ENCODE measurements at places on chromosomes 13 and 19. TPM values are rescaled to one million over a fixed set of nuclear protein-coding genes. Genes with fewer than 3 reads are reported as not detected.
A peak's percentile ranks its signal among the peaks of the same experiment; 100 is the strongest.

The IGFL1 gene
- total RNA-seq = not detected

The ZNF571 gene
- total RNA-seq = 4.1 TPM

The ADAMTS10 gene
- 25.7 TPM for total RNA-seq

- DNase-seq = no peak
These were observed 16.3 kb downstream of the SGTA start for GRCh38 chr19:2766594-2767372.

- no peak for DNase-seq
These were observed 123.1 kb upstream of the HTR2A start for GRCh38 chr13:47019977-47020376.

The ZNF14 gene
- 7.1 TPM for total RNA-seq

GRCh38 chr19:13881692-13882418 lies 4.9 kb downstream of the NANOS3 start:
- no peak for DNase-seq

DNA sequence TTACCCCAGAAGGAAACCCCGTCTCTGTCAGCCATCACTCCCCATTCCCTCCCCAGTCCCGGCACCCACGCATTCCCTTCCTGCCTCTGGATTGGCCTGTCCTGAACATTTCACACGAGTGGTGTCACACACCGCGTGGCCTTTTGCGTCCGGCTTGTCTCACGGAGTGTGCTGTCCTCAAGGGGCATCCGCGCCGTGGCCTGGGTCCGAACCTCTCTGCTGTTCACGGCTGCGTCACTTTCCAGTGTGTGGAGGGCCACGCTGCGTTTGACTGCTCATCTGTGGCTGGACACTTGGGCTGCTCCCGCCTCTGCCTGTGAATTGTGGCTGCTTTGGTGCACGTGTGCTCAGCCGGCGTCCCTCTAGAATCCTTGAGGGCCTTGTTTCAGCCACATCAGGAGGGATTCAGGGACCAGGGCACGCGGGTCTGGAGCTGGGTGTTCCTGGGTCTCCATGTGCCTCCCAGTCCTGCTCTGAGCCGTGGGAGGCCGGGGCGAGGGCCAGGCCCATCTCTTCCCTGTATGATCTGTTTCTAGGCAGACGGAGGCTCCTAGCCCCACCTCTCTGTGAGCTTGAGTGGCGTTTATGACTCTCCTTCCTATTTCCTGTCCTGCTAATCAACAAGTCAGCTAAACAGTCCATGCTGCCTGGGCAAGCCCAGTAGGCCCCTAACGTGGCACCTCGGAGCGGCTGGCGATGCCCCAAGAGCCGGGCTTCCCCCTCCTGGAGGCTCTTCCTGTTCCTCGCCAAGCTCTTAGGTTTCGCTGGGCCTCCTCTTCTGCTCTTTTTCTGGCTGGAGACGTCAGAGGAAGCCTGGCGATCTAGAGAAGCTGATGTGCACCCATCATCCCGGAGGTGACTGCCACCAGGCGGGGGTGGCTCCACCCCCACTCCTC lies 8.1 kb downstream of the STK11 start:
- no peak for DNase-seq

DNA sequence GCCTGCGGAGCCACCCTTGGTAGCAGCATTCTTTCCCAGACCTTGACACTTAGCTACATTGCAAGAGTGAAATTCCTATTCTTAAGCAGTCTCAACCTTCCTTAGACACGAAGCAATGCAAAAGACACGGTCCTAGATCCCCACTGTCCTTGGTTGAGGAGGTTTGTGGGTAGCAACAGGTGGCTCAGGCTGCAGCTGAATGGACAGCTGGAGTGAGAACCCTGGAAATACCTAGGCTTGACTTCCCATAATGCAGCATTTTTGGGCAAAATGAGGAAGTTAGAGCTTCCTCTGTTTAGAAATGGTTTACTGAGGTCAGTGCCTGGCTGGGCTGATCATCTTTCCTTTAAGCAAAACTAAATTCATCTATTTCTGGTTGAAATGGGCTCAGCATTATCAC lies 296.6 kb downstream of the RFC3 start:
- DNase-seq = no peak

DNA sequence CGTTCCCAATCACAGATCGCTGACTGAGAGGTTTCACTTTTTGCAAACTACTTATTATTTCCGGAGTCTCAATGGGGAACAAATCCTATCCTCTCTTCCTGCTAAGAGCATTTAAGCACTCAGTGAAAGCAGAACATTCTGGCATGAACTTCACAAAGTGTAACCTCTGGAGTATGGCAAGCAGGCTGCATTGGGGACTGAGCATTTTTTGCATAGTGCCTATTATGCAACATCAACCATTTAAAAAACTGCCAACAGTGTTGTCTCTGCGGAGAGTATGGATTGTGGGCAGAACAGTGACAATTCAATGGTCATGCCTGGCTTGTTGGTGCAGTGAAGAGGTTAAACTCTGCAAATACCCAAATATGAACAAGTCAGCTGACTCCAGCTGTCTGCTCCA lies 484.6 kb downstream of the OLFM4 start:
- no peak for DNase-seq

- no peak for DNase-seq
These were observed 182.2 kb downstream of the KDM4B start for GRCh38 chr19:5150902-5151741.

The ZBTB32 gene
- total RNA-seq = not detected

DNA sequence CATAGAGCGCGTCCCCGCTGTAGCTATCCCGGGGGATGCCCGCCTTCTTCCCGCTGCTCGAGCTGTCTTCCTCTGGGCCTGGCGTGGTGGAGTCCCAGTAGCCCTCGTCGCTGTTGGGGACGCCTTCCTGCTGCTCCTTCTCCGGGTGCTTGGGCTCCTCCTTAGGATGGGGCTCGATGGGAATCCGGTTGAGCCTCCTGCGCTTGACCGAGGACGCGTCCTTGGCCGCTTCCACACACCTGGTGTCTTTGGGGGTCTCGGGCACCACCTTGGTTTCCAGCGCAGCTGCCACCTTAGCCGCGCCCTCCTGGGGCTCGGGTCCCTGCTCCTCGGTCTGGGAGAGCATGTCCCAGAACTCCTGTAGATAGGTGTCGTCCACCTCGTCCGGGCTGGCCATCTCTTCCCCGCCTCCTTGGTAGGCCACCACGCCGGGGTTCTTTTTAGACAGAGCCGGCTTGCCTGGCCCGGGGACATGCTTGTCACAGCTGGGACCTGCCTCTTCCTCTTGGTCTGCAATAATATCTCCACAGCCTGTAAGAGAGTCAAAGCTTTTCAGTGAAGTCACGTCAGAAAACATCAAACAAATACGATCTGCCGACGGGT lies 2.0 kb downstream of the AMER2 start:
- DNase-seq = peak; percentile 78

DNA sequence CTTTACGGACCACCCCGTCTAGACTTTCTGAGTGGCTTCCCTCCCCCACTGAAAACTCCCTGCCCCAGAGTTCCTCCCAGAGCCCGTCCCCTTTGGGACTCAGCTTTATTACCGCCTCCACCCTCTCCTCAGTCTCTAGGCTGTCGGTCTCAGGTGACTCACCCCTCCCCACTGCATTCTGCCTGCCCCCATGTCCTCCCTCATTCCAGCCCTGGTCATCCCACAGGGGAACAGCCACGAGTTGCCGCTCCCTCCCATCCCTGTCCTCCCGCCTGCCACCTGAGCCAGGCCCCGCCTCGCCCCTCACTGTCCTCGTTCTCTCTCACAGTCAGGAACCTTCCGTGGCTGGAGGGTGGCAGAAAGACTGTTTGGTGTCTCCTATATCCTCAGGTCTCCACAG lies 57.3 kb downstream of the SMARCA4 start:
- no peak for DNase-seq

DNA sequence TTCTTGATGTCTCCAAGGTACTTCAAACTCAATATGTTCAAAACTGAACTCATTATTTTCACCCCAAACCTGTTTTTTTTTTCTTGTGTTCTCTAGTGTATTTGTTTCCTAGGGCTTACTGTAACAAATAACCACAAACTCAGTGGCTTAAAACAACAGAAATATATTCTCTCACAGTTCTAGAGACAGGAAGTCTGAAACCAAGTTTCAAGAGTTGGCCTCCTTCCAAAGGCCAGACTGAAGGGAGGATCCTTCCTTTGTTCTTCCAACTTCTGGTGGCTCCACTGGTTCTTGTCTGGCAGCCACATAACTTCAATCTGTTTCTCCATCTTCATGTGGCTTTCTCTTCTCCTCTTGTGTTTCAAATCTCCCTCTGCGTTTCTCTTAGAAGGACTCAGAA lies 62.0 kb upstream of the PDCD5 start:
- peak; percentile 2 for DNase-seq

- DNase-seq = no peak
These were observed 21.6 kb downstream of the SERPINE3 start for GRCh38 chr13:51361106-51361505.

DNA sequence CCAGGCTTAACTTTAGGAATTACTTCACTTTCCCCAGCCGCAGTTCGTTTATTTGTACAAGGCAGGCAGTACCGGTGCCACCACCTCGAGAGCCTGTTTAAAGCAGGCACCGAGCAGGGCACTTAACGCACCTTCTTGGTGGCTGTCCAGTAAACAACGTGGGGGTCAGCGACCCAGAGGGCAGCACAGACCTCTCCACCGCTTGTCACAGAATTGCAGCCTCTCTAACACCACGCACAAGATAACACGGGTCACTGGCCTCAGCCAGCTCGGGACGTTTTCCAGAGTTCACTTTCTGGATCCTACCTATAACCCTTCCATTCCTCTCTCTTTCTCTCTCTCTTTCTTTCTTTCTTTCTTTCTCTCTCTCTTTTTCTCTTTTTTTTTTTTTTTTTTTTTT lies 16.8 kb upstream of the ELAVL1 start:
- DNase-seq = no peak

DNA sequence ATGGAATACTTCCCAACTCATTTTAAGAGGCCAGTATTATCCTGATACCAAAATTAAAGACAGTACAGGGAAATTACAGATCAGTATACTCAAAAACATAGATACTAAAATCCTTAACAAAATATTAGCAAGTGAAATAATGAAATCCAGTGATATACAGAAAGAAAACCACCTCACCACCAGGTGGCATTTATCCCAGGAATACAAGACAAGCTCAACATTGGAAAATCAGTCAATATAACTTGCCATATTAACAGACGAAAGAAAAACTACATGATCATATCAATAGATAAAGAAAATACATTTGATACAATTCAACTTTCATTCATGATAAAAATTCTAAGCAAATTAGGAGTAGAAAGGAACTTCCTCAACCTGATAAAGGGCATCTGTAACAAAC lies 6.7 kb upstream of the GNA15 start:
- DNase-seq = no peak

The ZMYM2 gene
- 36.8 TPM for total RNA-seq

DNA sequence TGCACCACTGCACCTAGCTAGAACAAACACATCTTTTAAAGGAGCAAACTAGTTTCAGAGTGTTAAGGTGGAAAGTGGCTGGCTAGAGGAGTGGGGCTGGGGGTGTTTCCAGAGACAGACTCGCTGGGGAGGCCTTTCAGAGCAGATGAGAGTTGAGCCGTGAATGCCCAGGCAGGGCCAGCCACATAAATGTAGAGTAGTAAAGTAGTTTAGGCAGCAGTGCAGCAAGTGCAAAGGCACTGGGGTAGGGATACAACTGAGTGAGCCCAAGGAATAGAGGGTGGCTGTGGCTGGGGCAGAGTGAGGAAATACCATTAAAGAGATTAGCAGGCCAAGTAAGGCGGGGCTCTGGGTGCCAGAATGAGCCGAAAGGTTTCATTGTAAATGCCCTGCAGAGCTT lies 72.0 kb downstream of the ALOX5AP start:
- DNase-seq = no peak

The RNF17 gene
- not detected for total RNA-seq

GRCh38 chr13:82758044-82758443 lies 1124.2 kb downstream of the SLITRK1 start:
- no peak for DNase-seq

- DNase-seq = no peak
These were observed 16.9 kb upstream of the CYP2S1 start for GRCh38 chr19:41175801-41176777.

- no peak for DNase-seq
These were observed 48.1 kb downstream of the MPHOSPH8 start for GRCh38 chr13:19681517-19681916.

- DNase-seq = no peak
These were observed 7.9 kb upstream of the ADPRHL1 start for GRCh38 chr13:113461022-113461751.

GRCh38 chr19:7678971-7679751 lies 1.5 kb upstream of the TRAPPC5 start:
- no peak for DNase-seq

GRCh38 chr19:3107658-3108057 lies 13.5 kb downstream of the GNA11 start:
- no peak for DNase-seq

The RPS15 gene
- 1,374 TPM for total RNA-seq

DNA sequence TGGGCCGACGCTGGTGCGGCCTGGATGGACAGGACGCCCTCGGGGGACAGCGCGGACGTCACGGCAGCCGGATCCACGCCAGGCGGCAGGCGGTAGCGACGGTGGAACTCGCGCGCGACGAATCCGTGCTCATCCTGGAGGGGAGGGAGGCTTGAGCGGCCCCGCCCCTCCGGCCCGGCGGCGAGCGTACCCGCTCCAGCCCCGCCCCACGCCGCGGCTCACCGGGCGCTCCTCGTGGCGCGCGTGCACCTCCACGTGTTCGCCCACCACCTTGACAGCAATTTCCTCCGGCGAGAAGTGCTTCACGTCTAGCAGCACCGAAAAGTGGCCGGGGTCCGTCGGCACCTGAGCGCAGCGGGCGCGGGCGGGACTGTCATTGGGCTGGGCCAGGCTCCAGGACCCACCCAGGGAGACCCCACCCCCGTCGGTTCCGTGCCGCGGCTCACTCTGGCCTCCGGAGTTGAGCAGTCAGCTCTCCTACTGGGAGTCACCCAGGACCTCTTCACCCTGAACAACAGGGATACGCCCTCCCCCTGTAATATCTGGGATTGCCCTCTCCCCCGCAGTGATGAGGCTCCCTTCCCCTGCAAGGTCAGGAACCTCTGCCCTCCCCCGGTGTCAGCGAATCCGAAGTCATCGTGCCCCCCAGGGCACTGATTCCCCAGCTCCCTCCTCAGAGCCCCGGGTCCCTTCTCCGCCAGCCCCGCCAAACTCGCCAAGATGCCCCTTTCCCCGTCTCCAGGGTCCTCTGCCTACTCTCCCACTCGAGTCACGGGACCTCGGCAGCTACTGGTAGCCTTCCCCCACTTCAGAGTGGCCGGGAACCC lies 1.1 kb downstream of the HSPB6 start:
- peak; percentile 95 for DNase-seq

The MZT1 gene
- 8.0 TPM for total RNA-seq

DNA sequence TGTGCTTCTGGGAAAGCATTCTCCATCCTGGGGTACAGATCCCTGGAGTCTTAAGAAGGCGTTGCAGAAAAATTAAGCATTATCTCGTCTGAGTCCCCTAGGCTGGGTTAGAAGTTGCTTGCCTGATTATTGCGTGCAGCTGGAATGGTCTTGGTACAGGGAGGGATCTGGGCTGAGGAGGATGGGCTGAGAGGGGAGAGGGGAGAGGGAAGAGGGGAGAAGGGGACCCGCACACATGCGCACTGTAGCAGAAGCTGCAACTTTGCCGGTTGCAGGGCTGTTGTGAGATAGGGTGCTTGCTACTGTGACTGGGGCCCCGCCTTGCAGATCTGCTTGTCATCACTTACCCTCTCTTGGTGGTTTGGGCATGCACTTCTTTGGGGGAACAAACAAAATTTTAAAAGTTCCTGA lies 316.8 kb downstream of the DLEU7 start:
- DNase-seq = no peak

Measured in esophagus muscularis mucosa (tissue), 4 donors.